GM12892 (cell line): ENCODE measurements at places on chromosomes 11 and 22.

DNA sequence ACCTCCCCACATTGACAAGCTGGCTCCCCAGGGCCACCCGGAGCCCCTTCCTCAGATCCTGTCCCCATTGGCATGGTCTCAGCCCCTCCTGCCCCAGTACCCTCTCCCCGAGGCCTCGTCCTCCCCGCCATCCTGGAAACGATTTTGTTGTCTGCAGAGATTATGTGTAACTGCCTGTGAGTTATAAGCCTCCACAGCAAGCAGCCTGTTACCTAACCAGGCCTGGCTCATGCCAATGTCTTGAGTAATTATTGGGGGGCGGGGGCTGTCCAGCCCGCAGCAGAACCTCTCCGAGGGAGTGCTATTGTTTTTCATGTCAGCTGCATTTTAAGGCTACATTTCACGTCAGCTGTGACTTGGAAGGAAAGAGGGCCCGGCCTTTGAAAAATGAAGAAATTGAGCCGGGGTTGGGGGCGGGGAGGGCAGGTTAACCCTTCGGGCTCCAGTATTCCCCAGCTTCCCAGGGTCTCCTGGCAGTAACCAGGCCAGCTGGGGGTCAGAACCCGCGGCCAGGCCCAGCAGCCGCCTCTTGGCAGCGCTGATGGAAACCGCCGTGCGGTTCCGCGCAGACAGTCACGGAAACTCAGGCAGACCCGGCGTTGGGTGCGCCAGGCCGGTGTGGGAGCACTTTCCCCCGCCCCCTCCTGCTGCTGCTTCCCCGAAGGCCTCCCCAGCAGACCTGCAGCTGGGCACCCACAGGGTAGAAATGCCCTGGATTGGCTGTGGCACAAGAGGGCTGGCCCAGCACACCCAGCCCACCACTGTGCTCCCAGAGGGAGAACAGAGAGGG is 59.5 kb downstream of the CDKN1C start:
- DNase-seq: no peak

- no peak for DNase-seq
Observed at GRCh38 chr11:72328366-72329224, 84.6 kb upstream of the PHOX2A start.

DNA sequence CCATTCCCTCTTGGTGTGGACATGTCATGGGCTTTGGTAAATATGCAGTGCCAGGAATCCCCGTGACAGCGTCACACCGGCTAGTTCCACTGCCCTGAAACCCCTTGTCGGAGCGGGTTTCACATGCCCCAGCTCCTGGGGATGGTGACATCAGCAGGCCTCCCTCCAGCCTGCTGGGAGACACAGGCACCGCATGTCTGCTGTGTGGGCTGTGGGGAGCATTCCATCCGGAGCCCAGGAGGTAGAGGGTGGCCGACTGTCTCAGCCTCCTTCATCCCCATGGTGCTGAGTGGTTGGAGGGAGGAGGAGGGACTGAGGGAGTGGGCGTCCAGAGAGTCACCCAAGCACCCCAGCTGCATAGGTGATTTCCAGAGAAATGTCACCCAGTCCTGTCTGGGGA is 1161.1 kb downstream of the BRD1 start:
- no peak for DNase-seq

DNA sequence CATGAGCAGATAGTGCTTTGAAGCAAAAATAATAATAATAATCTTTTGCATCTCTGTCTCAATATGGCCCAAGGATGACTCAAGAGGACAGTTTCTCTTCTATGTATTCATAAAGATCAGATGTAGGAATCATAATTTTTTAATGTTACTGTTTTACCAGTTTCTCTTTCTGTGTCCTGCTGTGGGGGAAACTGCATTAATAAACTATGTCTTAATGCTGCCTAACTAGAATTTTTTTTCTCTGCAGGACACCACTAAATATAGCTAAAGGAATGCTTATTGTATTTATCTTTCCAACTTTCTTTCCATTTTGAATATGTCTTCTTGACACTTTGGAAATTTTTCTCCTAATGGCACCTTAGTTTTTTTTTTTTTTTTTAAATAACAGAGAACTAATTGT is 6.5 kb downstream of the FJX1 start:
- no peak for DNase-seq

DNA sequence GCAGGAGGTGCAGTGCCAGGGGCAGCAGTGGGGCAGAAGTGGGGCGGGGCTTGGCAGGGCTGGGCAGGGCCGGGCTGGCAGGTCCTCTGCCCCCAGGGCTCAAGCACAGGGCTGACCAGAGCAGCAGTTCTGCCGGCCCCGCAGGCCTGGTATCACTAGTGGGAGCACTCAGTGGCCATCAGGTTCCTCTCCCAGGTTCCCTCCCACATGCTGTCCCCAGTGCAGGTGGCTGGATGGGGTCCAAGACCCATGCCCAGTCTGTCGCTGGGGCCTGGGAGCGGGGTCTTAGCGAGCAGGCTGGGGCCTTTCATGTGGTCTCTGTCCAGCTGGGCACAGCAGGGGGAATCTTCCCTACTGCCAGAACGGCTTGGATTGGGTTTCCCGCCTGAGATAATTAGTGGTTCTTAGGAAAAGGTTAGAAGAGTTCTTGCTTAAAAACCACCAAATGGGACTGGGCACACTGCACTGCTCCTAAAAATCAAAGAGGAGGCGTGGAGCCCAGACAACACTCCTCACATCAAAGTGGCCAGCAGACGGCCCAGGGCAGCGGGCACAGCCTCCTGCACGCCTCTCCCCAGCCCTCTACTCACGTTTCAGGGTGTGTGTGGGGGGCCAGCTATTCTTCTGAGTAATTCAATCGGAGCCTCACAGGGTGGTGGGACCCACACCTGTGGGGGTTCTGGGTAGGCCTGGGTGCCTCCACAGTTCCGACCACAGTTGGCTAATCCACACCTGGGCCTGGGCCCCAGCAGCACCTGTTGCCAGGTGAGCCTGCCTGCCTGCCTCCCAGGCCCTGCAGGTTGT is 45.6 kb downstream of the TPCN2 start:
- no peak for DNase-seq

DNA sequence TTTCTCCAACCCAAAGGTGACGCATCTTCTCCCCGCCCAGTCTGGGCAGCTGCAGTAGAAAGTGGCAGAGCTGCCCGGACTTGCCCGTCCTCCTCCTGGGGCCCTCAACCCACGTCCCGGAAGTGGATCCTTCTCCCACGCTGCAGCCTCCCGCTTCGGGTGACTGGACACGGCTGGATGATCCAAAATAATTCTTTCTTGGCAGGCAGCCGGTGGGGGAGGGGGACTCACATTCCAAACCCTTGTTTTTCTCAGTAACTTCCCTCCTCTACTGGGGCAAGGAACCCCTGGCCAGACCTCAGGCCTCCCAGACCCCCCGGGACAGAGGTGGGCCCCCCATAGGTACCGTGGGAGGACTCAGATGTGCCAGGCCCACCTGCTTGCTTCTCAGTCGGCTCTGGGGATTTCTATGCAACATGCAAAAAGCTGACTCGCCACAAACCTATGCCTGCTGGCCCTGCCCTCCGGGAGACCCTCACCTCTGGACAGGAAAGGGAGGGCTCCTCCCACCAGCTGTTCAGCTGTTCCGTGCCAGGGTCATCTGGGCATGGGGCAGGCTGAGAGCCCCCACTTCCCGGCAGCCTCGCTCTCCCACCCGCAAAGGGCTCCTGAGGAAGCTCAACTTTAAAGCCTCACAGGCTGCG is 1.4 kb downstream of the PLXNB2 start:
- DNase-seq: peak; percentile 80

GRCh38 chr11:87575088-87575487 is 537.4 kb downstream of the TMEM135 start:
- no peak for DNase-seq

DNA sequence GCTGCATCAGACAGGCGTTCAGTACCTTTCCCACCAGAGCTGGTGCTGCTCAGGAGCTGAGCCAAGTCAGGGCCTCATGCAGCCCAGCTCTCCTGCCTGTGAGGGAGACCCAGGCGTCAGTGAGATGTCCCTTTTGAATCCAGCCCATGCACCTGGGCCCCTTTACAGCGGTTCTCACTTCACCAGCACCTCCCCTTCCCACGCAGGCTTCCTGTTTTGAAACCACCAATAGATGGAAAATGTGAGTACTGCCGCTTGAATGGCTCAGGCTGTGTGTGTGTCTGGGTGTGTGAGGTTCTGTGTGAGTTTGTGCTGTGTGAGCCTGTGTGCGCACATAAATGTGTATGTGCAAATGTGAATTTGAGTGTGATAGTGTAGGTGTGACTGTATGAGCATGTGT is 88.4 kb downstream of the UBASH3B start:
- DNase-seq: peak; percentile 32

GRCh38 chr11:44903035-44903434 is 47.6 kb downstream of the TP53I11 start:
- DNase-seq: no peak

GRCh38 chr22:19567157-19568009 is 43.2 kb upstream of the CLDN5 start:
- DNase-seq: no peak

DNA sequence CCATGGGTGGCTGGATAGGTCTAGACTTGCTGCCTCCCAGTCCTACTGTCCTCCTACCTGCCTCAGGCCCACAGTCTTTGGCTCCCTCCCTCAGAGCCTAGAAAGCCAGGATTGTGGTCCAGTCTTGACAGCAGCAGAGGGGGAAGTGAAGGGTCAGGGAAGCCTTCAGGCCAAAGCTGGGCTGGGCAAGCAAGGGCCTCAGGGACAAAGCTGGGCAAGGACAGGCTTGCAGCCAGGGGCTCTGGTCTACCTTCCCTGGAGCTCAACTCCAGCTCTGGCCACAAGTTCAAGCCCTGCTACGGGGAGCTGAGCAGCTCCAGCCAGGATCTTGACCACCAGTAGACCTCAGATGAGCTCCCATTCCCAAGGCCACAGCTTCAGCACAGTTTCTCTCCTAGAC is 14.9 kb downstream of the LMO1 start:
- DNase-seq: no peak

DNA sequence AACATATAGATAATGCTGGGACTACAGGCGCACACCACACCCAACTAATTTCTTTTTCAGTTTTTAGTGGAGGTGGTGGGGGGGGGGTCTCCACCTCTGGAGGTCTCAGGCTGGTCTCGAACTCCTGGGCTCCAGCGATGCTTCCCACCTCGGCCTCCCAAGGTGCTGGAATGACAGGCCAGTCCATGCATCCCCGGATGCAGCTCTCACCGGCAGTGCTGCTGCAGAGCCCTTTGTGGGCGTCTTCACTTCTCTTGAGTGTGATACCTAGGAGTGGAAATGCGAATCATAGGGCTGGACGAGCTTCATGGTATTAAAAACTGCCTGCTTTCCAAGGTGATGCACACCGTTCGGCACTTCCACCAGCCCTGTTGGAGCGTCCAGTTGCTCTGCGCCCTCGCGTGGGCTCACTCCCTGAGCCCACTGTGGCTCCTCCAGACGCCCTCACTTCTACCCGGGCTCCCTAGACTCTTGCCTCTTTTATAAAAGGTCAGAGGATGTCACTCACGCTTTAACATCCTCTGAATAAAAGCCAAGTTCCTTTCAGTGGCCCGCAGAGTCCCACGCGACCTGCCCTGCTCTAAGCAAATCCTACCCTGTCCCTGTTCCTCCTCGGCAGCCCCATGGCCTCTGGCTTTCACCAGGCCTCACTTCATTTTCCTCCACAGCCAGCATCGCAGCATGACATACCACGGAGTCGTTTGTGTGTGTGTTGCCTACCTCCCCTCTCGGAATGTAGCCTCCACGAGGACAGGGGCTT is 837 bp upstream of the BID start:
- no peak for DNase-seq

DNA sequence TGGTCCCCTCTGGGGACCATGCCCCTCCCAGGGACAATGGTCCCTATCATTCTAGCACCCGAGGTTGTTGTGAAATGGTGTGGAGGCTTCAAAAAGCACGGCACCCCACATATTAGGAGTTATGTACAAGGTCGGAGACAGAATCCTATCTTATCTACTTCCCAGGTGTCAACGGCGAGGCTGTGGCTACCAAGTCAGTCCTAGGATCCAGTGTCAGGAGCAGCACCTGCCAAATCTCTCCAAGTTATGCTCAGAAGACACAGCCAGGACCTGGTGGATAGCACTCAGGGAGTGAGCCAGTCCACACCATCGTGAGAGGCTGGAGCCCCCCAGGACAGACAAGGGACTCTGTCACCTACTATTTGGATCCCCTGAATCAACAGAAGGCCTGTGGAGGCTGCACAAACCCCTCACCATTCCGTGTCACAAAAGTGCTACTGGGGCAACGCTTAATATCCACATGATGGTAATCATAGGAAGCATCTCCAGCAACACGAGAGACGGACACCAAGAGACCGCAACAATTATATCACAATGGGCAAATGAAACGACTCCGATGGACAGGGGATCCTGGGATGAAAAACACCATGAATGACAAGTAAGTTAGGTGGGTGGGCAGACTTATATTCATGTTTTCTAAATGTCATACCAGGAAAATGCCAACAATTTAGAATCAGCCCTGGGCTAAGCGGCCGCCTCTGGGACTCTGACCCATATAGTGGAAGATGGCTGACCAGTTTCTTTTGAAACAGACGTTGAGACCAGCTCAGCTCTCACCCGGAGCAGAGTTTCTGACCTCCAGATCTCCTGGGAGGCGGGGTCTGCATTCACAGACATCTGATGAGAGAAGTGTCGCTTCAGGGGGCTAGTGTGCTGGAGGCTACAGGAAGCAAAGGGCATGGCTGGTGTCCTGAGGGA is 108.4 kb downstream of the MED15 start:
- no peak for DNase-seq

GRCh38 chr11:80533463-80533862 is 1092.6 kb upstream of the TENM4 start:
- no peak for DNase-seq

DNA sequence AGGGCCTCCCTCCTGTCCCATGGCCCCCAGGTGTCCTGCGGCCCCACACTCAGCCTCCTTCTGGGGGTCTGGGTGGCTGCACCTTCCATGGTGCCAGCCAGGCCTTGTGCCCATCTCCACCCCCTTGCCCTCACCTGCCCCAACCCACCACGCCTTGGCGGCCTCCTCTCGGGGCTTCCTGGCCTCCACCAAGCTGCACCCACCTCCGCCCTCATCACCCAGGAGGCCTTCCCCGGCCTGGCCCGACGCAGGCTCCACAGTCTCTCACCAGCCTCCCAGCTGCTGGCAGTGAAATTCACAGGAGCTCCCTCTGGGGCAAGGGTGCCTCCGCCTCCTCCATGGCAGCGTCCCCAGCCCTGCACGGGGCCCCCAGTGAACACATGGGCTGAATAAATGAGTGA is 35.9 kb upstream of the WNT7B start:
- no peak for DNase-seq

GRCh38 chr11:94638301-94638901 is 71.2 kb downstream of the PIWIL4 start:
- no peak for DNase-seq

GRCh38 chr11:119318240-119319135 is 1.6 kb upstream of the MCAM start:
- DNase-seq: peak; percentile 58

DNA sequence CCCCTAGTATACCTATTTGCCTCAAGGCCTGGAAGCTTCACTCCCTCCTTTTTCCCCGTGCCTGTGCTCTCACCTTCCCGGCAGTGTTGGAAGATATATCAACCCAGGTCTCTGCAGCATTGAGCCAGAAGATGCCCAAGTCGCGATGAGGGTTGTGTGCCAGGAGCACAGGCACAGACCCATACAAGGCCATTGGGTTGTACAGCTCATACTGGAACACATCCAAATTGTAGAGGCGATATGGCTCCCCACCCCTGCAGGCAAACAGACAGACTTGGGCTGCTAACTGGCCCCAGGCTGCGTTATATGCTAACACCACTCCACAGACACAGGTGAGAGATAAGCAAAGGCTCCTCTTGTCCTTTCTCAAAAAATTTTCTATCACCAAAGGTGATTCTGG is 10.7 kb upstream of the B3GAT3 start:
- no peak for DNase-seq

- DNase-seq: no peak
Observed at GRCh38 chr11:133787379-133788141, 57.8 kb downstream of the SPATA19 start.
